ENCODE measurements at places on chromosomes 7 and 10. TPM values are rescaled to one million over a fixed set of nuclear protein-coding genes. Genes with fewer than 3 reads are reported as not detected.

- no peaks in the 10 kb centered on the region for H3K36me3 ChIP-seq
- no peak for DNase-seq
- no peaks in the 10 kb centered on the region for H3K27me3 ChIP-seq
- no peak overlapping the region for H3K4me3 ChIP-seq
- no peaks in the 10 kb centered on the region for H3K4me1 ChIP-seq
These were observed 133.7 kb downstream of the MYO3A start for GRCh38 chr10:26067680-26068079.

- H3K27ac ChIP-seq: no peak overlapping the region
- DNase-seq: no peak
- H3K4me1 ChIP-seq: no peaks in the 10 kb centered on the region
These were observed 65.7 kb upstream of the HABP2 start for GRCh38 chr10:113487154-113487553.

The UBTD1 gene
- 19.3 TPM for polyA plus RNA-seq

DNA sequence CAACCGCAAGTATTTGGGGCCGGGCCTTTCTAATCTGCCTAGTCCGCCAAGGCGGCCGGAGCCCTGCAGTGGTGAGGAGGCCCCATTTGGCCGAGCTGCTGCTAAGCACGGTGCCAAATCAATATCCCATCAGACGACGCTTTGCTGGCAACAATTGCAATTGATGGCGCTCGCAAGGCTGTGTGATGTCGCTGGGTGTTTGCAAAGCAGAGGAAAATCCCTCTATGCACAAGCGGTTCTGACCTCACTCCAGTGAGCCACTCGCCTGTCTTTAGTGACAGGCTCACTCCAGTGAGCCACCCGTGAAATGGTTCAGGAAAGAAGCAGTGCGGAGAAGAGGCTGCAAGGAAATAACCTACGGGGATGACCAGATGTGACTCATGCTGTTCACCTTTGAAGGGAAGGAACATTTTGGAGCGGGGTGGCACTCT lies 18.3 kb upstream of the PDE1C start:
- DNase-seq: no peak
- H3K4me3 ChIP-seq: no peak overlapping the region
- no peaks in the 10 kb centered on the region for H3K36me3 ChIP-seq
- H3K4me1 ChIP-seq: peaks cover 4% of the 10 kb centered on the region

- H3K27me3 ChIP-seq: no peaks in the 10 kb centered on the region
- H3K27ac ChIP-seq: no peak overlapping the region
- H3K36me3 ChIP-seq: no peaks in the 10 kb centered on the region
- DNase-seq: no peak
These were observed 75.1 kb upstream of the SRRM3 start for GRCh38 chr7:76126632-76127031.

The AS3MT gene
- polyA plus RNA-seq: 0.80 TPM

DNA sequence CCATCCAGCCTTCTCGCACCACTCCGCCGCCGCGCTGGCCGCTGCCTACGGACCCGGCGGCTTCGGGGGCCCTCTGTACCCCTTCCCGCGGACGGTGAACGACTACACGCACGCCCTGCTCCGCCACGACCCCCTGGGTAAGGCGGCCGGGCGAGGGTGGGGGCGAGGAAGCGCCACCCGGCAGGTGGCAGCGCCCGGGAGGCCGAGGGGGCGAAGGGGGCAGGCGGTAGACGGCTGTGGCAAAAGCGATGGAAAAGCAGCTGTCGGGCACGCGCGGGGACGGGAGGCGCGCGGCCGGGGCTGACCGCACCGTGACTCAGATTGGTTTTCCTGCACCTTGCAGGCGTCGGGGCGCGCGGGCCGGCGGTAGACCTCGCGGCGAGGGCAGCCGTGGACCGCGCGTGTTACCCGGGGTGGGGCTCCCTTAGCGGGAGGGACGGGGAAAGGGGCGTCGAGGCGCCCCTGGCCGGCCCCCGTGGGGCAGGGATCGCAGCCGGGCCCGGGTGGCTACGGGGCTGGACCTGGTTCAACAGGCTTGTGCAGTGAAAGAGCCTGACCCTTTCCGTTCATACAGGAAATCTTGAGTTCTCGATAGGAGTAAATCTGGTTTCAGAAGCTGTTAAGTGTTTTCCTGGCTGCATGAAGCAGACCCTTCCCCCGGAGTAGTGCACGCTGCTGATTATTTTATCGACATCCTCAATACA lies 608 bp downstream of the HHEX start:
- H3K36me3 ChIP-seq: no peaks in the 10 kb centered on the region
- H3K27ac ChIP-seq: no peak overlapping the region
- DNase-seq: no peak
- H3K27me3 ChIP-seq: peaks cover 58% of the 10 kb centered on the region

GRCh38 chr7:30478349-30479201 lies at the start of gene NOD1:
NOD1 (minus strand) TSS chr7:30478784; CDS start chr7:30456921, 21,863 bp downstream.
- peak within 1 kb of the TSS; percentile 87 for H3K4me3 ChIP-seq
- H3K27me3 ChIP-seq: no peaks in the 10 kb centered on the region
- no peaks in the 10 kb centered on the region for H3K36me3 ChIP-seq
- peaks cover 8% of the 10 kb centered on the region for H3K4me1 ChIP-seq
- H3K27ac ChIP-seq: peak within 1 kb of the TSS; percentile 61

- no peaks in the 10 kb centered on the region for H3K4me1 ChIP-seq
- H3K27ac ChIP-seq: no peak overlapping the region
- H3K4me3 ChIP-seq: no peak overlapping the region
- H3K27me3 ChIP-seq: no peaks in the 10 kb centered on the region
- DNase-seq: no peak
These were observed 197.5 kb downstream of the BUB3 start for GRCh38 chr10:123351715-123352114.

The STX1A gene
- polyA plus RNA-seq: 37.9 TPM

The TSPAN12 gene
- 0.82 TPM for polyA plus RNA-seq

The HOXA6 gene
- polyA plus RNA-seq: 0.72 TPM

DNA sequence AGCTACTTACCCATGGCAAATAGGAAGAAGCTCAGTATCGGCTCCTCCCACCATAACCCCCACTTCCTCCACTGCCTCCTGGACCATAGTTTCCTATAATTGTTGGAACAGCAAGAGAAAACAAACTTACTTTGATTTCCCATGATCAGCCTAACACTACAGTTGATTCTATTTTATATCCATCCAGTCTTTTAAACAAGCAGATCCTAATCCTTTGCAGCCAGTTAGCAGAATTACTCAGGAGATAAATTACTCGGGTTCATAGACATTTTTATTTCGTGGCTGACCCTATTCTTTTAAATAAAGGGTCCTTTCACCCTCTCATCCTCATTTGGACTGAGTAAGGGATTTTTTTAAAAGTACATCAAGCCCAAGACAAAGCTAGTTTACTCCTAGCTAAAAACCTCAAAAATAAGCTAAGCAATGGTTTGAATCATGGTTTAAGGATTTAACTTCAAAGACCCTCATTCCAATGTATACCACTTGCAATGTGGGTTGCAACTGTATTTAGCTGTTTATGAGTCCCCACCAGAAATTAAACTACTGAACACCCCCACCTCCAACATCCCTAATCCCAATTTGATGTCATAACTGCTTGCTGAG lies 8.0 kb downstream of the HNRNPA2B1 start:
- H3K27me3 ChIP-seq: no peaks in the 10 kb centered on the region
- DNase-seq: no peak
- no peak overlapping the region for H3K27ac ChIP-seq
- H3K4me1 ChIP-seq: peaks cover 17% of the 10 kb centered on the region
- no peak overlapping the region for H3K4me3 ChIP-seq
- peaks cover 81% of the 10 kb centered on the region for H3K36me3 ChIP-seq

DNA sequence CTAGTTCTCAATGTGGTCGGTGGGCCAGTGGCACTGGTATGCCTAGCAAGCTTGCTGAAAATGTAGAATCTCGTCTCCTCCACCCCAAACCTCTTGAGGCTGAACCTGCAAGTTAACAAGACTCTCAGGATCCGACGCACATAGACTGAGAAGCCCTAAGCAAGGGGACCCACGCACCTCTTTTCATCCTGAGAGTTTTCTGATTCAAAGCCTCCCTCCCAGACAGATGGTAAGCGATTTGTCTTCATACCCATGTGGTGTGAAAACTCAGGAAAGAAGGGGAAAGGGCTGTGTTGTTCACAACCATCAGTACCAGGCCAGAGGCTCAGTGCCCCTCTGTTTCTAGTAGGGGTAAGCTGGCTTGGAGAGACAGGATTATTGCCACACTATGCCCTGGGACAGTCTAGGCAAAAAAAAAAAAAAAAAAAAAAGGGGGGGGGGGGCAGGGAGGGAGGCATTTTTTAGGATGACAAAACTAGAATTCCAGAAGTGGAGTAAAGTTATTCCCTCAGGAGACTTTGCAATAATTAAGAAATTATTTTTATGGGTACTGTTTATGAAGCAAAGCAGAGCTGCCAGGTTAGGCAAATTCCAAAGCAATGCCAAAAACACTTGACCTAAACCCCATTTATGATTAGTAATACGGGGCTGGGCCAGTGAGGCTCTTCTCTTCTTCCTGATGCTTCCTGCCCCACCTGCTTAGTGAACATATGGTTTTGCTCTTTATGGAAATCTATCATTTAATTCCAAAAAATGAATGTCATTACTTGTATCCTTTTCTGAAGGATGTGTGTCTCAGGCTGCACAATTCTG lies 117.6 kb upstream of the PDLIM1 start:
- H3K27me3 ChIP-seq: no peaks in the 10 kb centered on the region
- no peaks in the 10 kb centered on the region for H3K4me1 ChIP-seq
- no peak overlapping the region for H3K27ac ChIP-seq
- no peak overlapping the region for H3K4me3 ChIP-seq
- no peak for DNase-seq

DNA sequence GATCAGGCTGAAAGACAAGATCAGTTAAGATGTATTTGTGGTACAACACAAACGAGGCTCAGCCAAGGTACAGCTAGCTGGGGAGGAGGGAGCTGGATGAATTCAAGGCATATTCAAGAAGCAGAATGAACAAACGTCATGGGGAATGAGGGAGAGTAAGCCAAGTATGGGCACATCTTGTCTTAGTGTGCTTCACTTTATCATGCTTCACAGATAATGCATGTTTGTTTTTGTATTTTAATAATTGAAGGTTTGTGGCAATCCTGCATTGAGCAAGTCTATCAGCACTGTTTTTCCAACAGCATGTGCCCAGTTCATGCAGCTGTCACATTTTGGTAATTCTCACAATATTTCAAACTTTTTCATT lies 135.4 kb downstream of the HIBADH start:
- no peak overlapping the region for H3K27ac ChIP-seq
- H3K4me3 ChIP-seq: no peak overlapping the region
- no peaks in the 10 kb centered on the region for H3K4me1 ChIP-seq
- H3K27me3 ChIP-seq: no peaks in the 10 kb centered on the region
- H3K36me3 ChIP-seq: peaks cover 7% of the 10 kb centered on the region

GRCh38 chr10:109343293-109343692 lies 580.0 kb downstream of the XPNPEP1 start:
- no peak overlapping the region for H3K27ac ChIP-seq
- H3K4me3 ChIP-seq: no peak overlapping the region
- H3K4me1 ChIP-seq: no peaks in the 10 kb centered on the region
- no peaks in the 10 kb centered on the region for H3K36me3 ChIP-seq
- no peaks in the 10 kb centered on the region for H3K27me3 ChIP-seq

The FAM25C gene
- 26.2 TPM for polyA plus RNA-seq

DNA sequence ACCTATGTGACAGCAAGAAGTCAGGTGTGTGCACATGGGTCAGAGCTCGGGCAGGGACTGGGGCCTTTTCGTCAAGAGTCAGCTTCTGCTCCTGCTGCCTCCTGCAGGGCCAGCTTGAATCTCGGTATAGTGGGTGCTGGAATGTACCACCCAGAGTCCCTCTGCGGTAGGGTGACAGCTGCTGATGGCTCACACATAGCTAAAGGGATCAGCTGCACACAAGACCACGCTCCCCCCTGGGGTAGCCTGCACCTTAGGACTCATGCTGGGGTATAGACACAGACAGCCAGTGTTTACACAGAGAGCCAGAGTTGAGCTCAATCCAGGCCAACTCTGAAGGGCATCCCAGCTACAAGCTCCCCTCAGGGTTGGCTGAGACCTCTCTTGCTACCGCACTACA lies 14.0 kb upstream of the COL13A1 start:
- no peak for DNase-seq
- H3K4me1 ChIP-seq: no peaks in the 10 kb centered on the region
- peaks cover 22% of the 10 kb centered on the region for H3K27me3 ChIP-seq
- H3K4me3 ChIP-seq: no peak overlapping the region

DNA sequence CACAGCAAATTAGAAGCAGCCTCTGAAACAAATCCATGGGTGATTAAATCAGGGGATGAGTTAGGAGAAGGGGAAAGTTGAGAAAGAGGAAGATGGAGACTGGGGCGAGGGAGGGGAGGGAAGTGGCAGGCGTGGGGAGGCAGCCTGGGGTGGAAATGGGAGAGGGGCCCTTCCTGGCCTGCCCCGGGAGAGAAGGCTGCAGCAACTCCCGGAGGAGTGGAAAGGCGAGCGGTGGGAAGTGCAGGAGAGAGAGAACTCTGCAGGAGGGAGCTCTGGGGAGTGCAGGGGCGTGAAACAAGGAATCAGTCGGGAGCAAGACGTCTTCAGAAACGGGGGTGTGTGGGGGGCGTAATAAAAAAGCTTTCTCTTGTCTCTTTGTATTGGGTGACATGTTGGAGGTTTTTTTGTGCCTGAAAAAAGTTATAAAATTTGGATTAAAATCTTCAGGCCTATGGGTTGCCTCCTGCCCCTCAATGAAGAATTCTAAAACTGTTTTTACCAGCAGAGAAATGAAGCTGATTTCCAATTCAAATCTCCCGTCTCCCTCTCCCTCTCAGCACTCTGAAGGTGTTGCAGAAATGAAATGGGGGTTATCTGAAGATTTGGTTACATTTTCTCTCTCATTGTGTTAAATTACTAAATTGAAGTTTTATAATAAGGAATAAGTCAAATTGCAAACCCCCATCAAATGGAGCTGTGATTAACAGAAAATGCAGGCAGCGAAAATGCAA lies 4.7 kb upstream of the UNCX start:
- H3K27ac ChIP-seq: no peak overlapping the region
- H3K4me1 ChIP-seq: no peaks in the 10 kb centered on the region
- no peak for DNase-seq
- no peaks in the 10 kb centered on the region for H3K36me3 ChIP-seq
- peaks cover 89% of the 10 kb centered on the region for H3K27me3 ChIP-seq

The TMEM229A gene
- polyA plus RNA-seq: not detected

The CPXM2 gene
- polyA plus RNA-seq: 0.03 TPM

- H3K4me3 ChIP-seq: no peak overlapping the region
- H3K36me3 ChIP-seq: no peaks in the 10 kb centered on the region
- peak overlapping the region; percentile 4 for H3K27ac ChIP-seq
- peaks cover 7% of the 10 kb centered on the region for H3K4me1 ChIP-seq
These were observed 139.6 kb downstream of the SND1 start for GRCh38 chr7:127791446-127792189.

All from keratinocyte (primary cell).